ENCODE measurements at places on chromosomes 5 and 9. TPM values are rescaled to one million over a fixed set of nuclear protein-coding genes. Genes with fewer than 3 reads are reported as not detected.

The ENTPD8 gene
- 0.46 TPM for polyA plus RNA-seq

The STOM gene
- 42.1 TPM for polyA plus RNA-seq

The DPYSL3 gene
- polyA plus RNA-seq: 95.7 TPM

The CERT1 gene
- polyA plus RNA-seq: 32.4 TPM

The STK32A gene
- polyA plus RNA-seq: 0.27 TPM

The SH3RF2 gene
- 9.3 TPM for polyA plus RNA-seq

The CA9 gene
- 0.87 TPM for polyA plus RNA-seq

The SLC36A2 gene
- polyA plus RNA-seq: 0.62 TPM

The TEK gene
- polyA plus RNA-seq: 14.0 TPM

DNA sequence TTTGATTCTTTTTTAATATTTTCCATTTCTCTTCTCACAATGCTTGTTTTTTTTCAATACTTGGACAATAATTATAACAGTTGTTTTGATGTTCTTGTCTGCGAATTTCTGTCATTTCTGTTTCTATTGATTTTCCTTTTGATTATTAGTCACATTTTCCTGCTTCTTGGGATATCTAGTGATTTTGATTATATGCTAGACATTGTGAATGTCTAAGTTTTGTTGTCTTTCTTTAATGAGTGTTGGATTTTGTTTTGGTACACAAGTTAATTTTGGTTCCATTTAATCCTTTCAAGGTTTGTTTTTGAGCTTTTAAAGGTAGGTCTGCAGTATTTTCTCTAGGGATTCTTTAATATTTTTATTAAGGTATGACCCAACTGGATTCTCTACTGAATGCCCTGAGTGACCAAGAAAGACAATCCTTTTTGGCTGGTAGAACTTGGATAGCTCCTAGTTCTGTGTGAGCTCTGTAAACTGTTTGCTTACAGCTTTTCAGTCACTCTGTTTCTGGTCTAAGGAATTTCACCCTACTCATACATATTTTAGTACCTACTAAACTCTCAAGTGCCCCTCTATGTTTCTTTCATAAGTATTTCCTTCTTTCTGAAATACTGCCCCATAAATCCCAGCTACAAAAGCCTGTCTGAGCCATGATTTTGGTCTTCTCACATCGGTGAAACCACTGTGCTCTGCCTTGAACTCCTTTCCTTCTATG, 12.5 kb upstream of the PDE8B start:
- DNase-seq: no peak

DNA sequence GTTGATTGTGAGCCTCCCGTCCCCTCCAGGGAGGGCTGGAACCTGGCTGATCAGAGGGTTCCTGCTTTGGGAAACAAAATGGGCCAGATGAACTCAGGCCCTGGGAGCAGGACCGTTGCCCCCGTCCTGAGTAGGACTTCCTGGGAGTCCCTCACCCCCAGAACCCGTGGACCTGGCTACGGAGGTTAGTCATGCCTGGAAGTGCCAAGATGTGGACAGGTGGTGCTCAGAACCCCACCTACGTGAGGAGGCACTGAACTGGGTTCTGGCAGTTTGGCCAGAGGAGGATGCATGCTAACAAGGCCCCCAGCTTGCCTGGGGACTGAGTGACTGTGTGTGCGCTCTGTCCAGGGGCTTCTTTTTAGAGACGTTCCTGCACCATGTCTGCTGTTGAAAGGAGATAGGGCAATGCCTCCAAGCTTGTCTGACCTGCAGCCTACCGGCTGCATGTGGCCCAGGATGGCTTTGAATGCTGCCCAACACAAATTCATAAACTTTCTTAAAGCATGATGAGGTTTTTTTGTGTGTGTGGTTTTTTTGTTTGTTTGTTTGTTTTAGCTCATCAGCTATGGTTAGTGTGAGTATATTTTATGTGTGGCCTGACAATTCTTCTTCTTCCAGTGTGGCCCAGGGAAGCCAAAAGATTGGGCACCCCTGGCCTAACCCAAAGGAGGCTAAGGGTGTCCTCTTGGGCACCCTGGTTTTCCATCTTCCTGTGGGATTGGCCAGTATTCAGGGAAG, 1.8 kb upstream of the DAB2IP start:
- no peak for DNase-seq

DNA sequence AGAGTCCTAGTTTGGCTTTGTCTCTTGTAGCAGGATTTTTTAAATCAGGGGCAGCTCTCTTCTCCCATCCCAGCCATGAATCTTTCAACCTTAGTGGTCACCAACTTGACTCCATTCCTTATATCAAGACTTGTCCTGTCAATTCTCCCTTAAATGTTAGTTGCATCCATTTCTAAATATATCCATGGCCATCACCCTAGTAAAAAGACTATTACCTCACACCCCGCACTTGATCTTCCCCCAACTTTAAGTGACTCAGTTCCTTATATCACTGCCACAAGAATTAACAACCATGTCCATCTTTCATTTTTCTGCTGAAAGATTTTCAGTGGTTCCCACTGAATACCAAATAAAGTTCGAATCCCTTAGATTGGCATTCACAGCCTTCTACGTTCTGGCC, 67.0 kb downstream of the STX17 start:
- DNase-seq: no peak

DNA sequence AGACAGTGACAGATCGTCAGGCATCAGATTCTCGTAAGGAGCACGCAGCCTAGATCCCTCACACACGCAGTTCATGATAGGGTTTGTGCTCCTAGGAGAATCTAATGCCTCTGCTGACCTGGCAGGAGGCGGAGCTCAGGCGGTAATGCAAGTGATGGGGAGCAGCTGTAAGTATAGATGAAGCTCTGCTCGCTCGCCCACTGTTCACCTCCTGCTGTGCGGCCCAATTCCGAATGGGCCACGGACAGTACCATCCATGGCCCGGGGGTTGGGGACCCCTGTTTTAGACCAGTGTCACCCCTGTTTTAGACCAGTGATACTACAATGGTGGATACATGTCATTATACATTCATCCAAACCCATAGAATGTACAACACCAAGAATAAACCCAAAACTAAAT, 4.0 kb upstream of the ARSB start:
- DNase-seq: no peak

- peak; percentile 22 for DNase-seq
These were observed 410.1 kb upstream of the SMARCA2 start for GRCh38 chr9:1604942-1605560.

DNA sequence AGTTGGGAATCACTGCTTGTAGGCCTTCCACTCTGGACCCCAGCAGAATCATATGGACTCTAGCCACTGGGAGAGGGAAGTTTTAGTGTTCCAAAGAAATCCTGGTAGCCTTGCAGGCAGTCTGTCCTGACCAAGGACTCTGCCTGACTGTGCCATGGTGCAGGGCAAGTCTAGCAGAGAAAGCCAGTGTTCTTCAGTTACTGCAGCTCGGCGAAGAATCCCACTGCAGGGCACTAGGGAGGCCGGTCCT, 20.3 kb upstream of the MATR3 start:
- DNase-seq: no peak

DNA sequence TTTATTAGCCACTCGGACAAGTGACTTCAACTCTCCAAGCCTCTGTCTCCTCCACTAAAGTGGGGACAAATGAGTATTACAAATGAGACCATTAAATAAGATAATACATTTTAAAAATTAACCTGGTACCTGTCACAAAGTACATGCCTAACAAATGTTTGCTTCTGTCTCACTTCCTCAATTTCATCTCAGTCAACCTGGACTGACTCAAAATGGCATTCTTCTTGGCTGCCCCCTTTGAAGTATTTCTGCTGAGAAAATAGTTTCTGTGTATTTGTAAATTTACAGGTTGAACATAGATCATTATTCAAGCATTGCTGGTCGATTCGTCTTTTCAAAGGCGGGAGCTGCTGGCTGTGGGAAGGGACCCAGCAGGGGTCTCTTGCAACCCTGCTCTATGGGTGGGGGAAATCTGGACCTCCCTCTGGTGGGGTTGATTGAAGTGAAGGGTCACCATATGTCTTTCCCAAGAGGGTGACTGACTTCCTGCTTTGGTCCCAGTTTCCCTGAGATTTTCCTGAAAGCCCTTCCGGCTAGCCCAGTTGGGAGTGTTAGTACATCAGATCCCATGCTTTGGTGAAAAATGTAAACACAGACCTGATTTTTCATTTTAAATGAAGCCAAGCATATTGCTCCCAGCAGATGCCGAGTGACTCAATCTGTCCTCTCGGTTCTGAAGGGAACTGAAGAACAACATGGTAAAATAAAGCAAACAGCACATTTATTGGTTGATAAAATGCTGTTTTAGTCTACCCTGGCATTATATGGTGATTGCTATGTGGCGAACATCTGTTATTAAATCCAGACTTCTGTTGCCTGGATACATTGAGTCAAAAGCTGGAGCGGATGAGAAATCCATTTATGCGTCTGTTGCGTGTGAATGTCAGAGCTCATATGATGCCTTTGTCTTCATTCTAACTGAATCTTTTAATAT, 73.0 kb downstream of the KCNIP1 start:
- DNase-seq: no peak

DNA sequence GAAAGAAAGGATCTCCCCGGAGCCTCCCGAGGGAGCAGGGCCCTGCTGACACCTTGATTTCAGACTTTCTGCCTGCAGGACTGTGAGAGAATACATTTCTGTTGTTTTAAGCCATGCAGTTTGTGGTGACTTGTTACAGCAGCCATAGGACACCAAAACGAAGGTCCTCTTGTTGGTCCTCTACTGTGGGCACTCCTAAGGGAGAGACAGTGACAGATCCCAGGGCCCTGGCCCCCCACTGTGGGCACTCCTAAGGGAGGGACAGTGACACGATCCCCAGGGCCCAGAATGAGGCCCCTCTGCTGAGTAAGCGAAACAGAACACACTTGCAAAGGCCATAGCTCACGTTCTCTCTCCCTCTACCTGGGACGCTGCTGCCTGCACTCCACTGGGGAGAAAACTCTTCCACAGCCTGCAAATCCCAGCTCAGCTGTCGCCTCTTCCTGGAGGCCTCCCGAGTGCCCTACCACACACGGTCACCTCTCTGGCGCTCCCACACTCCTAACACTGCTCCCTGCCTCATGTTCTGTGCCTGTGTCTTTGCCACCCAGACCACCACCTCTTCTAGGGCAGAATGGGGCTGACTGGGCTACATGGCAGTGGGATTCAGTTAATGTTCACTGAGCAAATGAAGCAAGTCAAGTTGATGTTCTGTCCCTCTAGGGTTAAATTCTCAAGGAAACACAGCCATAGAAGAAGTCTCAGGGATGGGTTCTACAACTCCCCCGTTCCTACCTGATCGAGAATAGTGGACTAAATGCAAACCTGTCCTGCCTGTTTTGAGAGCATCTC, 23.8 kb downstream of the ANKS6 start:
- no peak for DNase-seq

- DNase-seq: no peak
These were observed 32.3 kb upstream of the FIBCD1 start for GRCh38 chr9:130971294-130971849.

GRCh38 chr5:102802708-102803458, 47.8 kb downstream of the PAM start:
- DNase-seq: no peak

- DNase-seq: peak; percentile 6
These were observed 461.4 kb upstream of the ST8SIA4 start for GRCh38 chr5:101364469-101364868.

- DNase-seq: no peak
These were observed 75.3 kb upstream of the TBCA start for GRCh38 chr5:77851176-77852067.

DNA sequence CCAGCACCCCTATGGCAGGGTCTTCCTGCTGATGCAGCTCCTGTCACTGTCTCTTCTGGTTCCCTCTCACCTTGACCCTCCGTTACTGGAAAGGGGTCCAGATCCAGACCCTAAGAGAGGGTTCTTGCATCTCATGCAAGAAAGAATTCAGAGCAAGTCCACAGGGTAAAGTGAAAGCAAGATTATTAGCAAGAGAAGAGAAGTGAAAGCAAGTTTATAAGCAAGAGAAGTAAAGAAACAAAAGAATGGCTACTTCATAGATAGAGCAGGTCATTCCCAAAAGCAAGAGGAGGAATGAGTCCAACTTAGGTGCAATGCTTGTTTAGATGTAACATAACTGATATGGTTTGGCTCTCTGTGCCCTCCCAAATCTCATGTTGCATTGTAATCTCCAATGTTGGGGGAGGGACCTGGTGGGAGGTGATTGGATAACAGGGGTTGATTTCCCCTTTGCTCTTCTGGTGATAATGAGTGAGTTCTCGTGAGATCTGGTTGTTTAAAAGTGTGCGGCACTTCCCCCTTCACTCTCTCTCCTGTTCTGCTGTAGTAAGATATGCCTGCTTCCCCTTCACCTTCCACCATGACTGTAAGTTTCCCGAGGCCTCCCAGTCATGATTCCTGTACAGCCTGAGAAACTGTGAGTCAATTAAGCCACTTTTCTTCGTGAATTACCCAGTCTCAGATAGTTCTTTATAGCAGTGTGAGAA, 183.3 kb downstream of the MED10 start:
- no peak for DNase-seq

GRCh38 chr9:120521101-120521500, 58.9 kb downstream of the CDK5RAP2 start:
- DNase-seq: no peak

- DNase-seq: no peak
These were observed 4.5 kb upstream of the DBN1 start for GRCh38 chr5:177477701-177478477.

- no peak for DNase-seq
These were observed 42.1 kb downstream of the ZNF366 start for GRCh38 chr5:72465066-72465465.

DNA sequence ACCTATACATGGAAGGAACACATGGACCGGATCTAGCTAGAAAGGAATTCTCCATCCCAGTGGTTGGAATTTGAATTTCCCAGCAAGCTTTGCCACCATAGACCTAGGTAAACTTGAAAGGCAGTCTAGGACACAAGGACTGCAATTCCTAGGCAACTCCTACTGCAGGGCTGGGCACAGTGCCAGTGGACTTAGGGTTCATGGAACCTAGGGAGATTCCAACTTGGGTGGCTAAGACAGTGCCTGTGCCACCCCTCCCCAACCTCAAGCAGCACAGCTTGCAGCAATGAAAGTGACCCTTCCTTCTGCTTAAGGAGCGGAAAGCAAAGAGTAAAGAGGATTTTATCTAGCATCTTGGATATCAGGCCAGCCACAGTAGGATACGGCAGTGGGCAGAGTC, 663.3 kb downstream of the ELAVL2 start:
- DNase-seq: no peak

GRCh38 chr9:102101723-102102122, 363.3 kb upstream of the GRIN3A start:
- DNase-seq: no peak
